ENCODE measurements at places on chromosomes 7 and 10. TPM values are rescaled to one million over a fixed set of nuclear protein-coding genes. Genes with fewer than 3 reads are reported as not detected.

DNA sequence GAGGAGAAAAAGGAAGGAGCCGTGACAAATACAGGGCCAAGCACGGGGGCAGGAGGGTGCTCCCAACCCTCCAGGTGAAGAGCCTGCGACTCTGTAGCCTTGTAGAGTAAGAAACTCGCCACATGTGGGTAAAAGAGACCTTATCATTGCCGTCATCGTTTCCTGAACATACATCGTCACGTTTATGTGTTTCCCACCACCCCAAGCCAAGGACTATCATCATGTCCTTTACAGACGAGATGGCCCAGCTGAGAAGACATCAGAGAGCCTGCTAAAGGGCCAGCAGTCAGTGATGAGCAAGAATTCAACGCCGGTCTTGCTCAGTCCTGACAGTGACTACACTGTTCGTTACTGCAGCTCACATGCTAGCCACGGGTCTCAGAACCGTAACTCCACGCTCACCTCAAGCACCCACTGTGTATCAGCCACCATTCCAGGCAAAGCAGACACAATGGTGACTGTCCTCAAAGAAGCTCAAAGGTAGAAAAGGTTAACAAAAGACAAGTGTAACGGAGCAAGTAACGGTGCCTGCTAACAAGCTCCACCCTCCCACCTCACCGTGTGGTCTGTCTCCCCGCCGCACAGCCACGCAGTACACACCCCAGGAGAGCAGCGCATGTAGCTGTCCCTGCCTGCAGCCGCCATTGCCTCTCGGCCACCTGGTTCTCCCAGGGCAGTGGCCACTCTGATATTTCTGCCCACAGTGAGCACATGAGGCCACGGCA is 147.8 kb downstream of the MAD1L1 start:
- no peak for DNase-seq

Gene PRSS37
- polyA plus RNA-seq = 0.30 TPM

DNA sequence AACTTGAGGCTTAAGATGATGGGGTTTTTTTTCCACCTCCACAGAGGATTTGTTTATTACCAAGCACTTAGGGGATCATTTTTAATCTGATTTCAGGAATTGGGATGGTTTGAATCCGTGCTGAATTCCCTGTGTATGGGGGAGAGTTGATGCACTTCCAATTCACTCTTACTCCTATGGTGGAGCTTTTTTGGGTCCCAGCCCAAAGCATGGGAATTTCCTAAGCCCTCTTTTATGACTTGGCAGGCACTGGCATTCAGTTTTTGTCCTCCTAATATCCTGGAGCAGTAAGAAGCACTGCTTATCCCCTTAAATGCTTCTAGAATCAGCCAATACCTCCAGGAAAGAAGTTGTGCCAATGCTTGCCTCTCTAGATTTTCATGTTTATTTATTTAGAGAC is 78.7 kb downstream of the HYCC1 start:
- no peak for DNase-seq

DNA sequence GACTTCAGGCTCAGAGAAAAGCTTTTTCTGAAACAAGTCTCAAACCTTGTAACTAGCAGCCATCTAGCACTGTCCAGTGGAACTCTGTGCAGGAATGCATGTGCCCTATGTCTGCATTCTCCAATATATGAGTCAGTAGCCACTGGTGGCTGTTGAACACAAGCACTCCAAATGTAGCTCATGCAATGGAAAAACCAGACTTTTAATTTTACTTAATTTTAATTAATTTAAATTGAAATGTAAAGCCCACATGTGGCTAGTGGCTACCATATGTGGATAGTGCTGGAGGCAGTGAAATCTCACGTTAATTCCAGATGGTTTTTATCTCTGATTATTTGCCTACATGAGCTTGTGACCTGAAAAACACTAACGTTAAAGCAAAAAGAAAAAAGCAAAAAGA is 225.1 kb downstream of the GATA3 start:
- no peak for DNase-seq

DNA sequence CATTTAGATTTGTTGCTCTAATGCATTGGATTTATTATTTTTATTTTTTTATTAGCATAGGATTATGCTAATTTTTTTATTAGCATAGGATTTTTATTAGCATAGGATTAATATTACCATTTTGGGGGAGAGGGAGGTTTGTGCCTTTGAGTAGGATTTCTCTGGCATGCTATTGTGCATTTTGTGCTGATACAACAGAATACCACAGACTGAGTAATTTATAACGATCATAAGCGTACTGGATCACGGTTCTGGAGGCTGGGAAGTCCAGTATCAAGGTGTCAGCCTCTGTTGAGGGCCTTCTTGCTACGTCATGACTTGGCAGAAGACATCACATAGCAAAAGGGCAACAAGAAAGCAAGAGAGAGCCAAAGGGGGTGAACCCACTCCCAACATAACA is 187.5 kb downstream of the XPNPEP1 start:
- no peak for DNase-seq

GRCh38 chr10:1591742-1592141 is 145.6 kb downstream of the ADARB2 start:
- DNase-seq = no peak

DNA sequence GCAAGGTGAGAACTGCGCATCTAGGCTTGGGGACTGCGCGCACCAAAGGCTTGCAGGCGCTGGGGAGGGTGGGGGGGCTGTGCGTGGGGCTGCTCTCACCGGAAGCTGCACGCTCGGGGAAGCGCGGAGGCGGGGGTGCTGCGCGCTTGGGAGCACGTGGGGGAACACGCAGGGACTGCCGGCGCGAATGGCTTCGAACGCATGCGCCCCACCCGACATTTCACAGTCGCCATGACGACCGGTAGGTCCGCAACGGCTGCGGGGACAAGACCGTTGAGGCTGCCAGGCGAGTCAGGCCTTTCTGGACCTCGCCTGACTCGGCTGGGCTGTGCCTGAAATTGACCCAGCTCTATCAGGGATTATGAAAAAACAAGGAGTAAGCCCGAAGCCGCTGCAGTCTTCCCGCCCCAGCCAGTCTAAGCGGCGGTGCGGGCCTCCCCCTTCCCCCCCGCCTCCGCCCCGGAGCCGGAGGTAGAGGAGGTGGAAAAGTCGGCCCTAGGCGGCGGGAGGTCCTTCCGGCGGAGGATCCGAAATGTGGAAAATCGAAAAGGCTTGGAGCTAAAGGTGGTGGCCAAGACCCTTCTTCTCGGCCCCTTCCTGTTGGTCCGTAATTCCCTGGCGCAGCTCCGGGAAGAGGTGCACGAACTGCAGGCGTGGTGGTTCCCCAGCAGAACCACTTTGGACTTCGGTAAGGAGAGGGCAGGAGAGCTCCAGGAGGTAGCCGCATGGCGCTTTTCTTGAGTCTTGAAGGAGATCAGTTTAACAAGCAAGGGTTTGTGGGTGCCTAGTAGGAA is 34.9 kb upstream of the STEAP1 start:
- DNase-seq = peak; percentile 32

- DNase-seq = no peak
Observed at GRCh38 chr10:89173075-89173474, 34.0 kb downstream of the CH25H start.

GRCh38 chr10:23001901-23002516 is 74.2 kb downstream of the ARMC3 start:
- DNase-seq = peak; percentile 84

DNA sequence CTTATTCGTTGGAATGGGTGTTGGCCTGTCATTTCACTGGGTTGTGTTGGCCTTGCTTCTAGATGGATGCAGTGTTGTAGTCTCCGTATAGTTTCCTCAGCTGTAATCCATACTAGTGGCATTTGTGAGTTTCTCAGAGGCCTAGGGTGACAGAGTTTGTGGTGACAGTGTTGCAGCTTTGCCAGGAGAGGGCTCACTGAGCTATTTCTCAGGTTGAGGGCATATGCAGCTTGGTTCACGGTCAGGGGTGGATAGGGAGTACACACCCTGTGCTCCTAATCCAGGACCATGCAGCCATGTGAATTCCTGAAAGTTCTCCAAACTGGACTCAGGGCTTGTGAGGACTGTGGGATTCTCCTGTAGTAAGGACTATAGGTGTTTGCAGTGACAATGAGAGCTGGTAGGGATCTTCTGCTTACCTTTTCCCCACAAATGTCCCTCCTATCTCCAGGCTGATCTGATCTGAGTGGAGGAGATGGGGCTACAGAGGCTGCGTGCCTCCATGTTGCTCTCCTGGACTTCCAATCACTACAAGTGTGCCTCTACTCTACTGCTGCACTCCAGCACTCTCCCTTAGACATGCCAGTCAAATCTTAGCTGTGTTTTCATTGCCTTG is 229.0 kb downstream of the STK31 start:
- DNase-seq = no peak

DNA sequence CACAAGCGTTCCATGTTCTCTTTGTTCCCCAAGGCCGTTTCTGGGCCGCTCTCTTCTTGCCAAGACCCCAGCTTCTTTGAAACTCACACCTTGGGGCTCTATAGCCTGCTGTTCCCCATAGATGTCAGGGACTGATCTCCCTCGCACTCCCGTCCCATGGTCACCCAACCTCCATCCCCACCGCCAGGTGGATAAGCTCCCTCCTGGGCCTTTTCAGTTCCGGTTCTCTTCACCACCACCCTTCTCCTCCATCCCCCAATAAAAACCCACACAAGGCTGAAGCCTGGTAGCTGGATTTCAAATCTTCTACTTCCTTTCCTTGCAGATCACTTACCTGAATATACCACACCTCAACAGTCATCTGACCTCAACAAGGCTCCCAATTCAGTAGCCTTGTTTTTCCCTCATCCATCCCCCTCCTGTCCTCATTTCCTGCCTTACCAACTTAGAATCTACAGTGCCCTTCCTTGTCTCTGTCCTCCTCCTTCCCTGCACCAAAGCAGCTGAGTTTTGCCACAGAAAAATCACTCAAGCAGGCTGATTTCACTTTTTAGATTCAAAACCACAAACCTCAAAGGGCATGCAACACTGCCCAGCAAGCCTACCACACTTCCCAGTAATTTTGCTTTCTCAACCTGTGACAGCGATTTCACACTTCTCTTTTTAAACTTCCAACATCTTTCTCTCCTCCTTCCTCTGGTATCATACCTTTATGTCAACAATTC is 7.7 kb downstream of the SLC37A3 start:
- no peak for DNase-seq

GRCh38 chr10:74079028-74079935 is 71.3 kb downstream of the AP3M1 start:
- DNase-seq = no peak

GRCh38 chr7:98125759-98126158 is 19.1 kb downstream of the LMTK2 start:
- no peak for DNase-seq

Gene MAGI2
- 32.0 TPM for polyA plus RNA-seq

GRCh38 chr10:77862595-77862994 is 64.0 kb downstream of the DLG5 start:
- no peak for DNase-seq

Gene CAMK2G
- polyA plus RNA-seq = 23.6 TPM

DNA sequence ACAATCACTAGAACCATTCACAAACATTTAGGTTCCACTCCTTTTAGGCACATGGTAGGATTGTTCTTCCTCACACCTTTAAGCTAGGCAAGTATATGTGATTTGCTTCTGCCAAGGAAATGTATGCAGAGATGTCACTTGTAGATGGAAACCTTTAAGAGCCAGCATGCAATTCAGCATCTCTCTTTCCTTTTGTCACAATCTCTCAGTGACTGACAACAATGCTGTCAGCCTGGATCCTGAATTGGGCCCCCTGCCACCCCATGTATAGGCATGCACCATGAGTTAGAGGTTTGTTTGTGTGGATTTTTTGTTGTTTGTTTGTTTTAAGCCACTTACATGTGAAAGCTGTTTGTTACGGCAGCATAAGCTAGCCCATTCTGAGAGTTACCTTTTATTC is 169.6 kb upstream of the PDE1C start:
- no peak for DNase-seq

GRCh38 chr7:154503962-154504550 is 451.9 kb downstream of the DPP6 start:
- DNase-seq = peak; percentile 30

Gene TFEC
- polyA plus RNA-seq = 37.6 TPM

GRCh38 chr7:23530405-23530804 is 1.4 kb downstream of the TRA2A start:
- DNase-seq = peak; percentile 63

- DNase-seq = no peak
Observed at GRCh38 chr7:96181174-96181573, 140.7 kb downstream of the SLC25A13 start.

Gene TWIST1
- 7.9 TPM for polyA plus RNA-seq

DNA sequence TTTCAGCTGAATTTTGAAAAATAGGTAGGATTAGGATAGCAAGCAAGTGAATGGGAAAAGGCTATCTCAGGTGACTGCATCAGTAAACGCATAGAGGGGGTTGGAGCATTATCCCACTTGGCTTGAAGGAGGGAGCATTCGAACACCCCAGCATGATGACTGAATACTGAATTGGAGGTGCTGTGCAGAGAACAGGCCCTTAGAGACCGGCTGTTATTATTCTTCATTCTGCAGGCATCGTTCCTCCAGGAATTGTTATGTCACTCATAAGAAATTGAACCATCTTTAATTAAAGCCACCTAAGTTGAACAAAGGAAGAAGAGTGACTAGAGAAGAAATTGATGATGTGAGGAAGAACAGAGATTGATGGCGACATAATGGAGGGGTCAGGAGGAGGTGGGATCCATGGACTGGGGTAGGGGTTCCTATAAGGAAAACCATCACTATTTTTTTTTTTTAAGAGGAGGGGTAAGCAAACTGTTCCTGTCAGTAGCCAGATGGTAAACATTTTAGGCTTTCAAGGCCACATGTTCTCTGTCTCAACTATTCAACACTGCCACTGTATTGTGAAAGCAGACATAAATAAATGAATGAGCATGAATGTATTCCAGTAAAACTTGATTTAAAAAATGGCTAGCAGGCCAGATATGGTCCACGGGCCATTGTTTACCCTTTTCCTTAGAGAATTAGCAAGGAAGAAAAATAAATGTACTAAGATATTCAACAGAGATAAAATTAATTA is 264.7 kb upstream of the TAC1 start:
- no peak for DNase-seq

- DNase-seq = no peak
Observed at GRCh38 chr7:40611095-40611871, 476.5 kb downstream of the SUGCT start.

Gene PAX4
- polyA plus RNA-seq = not detected

Gene OR9A2
- not detected for polyA plus RNA-seq

- DNase-seq = no peak
Observed at GRCh38 chr10:115964827-115965226, 308.2 kb downstream of the GFRA1 start.

DNA sequence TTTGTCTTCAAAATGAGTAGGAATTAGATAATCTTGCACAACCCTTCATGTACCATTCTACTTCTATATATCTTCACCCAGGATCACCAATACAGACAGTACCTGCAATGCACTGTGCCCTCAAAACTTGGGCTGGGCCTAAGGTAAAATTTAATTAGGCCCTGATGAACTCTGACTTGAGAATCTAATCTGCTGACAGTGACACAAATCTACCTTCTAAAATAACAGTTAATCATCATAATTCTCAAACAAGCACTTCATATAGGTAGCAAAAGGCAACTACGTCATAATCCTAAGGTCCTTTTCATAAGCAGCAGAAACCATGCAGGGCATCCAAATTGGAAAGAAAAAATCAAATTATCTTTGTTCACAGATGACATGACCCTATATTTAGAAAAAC is 4.1 kb downstream of the ZNF25 start:
- DNase-seq = no peak

Data from renal cortex interstitium (tissue), 15 donors.